GM23338 (cell line): ENCODE measurements at places on chromosomes 7 and 10.
A peak's percentile ranks its signal among the peaks of the same experiment; 100 is the strongest.

GRCh38 chr7:40220421-40220911 is 85.7 kb downstream of the SUGCT start:
- no peak for DNase-seq

GRCh38 chr10:113908236-113908635 is 53.8 kb downstream of the NHLRC2 start:
- no peak for DNase-seq

DNA sequence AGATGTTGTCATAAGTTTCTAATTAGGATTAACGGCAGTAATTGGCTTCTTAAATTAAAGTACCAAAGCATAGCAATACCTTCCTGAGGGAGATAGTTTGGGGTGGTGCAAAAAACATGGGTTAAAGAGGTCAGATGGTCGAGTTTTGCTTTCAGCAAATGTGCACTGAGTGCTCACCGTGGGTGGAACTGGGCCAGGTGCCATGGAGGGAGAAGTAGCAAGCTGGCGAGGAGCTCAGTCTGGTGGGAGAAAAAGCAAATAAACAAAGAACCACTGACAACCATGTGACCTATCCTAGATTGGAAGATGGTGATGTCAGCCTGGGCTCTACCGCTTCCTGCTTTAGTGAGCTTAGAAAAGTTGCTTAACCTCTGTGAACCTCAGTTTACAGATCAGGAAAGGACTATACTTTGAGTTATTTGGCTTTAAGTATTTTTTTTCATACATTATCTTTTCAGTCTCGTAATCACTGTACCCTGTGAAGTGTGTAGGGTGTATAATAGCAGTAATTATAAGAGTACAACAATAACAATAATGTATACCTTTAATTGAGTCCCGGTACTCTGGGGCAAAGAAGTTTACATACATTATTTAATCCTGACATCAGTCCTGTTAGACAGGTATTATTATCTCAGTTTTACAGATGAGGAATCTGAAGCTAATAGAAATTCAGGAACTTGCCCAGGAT is 69.0 kb upstream of the PDCD4 start:
- no peak for DNase-seq

DNA sequence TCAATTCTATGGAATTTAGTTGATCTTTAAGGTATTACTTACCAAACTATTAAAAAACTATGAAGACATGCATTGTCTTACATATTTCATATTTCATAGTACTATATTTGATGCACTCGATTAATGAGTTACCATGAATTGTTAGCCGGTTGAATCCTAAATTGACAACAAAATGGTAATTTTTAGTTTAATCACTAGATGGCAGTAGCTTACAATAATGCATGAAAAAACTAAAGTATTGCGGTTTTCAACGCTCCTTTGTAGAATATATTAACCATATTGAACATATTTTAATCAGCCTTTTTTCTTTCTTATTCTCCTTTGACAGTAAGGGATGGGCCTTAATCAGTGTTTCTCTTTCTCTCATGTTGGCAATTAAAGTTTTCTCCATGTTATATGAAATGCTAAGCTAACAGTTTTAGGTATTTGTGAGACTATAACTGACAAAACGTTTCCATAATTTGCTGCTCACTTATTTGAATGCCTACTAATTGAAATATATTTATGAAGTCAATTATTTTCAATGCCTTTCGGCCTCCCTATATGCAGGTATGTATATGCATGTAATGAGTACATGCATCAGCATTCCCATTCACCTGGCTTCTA is 48.5 kb upstream of the ARL4A start:
- DNase-seq: peak; percentile 60
